NCI-H1048 (cell line): ENCODE measurements at places on chromosomes 4 and X.

GRCh38 chr4:64598066-64598465 lies 188.8 kb upstream of the TECRL start:
- no peak for DNase-seq

GRCh38 chr4:169909897-169910296 lies 116.3 kb downstream of the MFAP3L start:
- DNase-seq: no peak

DNA sequence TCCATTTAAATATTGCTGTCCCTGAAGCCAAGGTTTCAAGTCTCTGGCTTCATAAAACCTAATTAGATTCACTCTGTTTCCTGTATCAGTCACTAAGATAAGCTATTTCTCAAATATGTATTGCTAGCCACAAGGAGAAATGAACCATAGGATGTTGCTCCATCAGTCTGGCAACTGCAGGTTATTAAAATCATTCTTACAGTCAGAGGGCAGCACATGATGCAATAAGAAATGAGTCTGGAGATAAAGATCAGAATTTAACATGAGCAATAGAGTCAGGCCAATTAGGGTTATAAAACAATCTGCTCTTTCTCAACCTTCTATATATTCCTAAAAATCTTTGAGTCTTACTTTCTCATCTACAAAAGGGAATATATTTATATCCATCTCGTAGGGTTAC lies 7.2 kb downstream of the PRKG2 start:
- DNase-seq: no peak

- no peak for DNase-seq
These were observed 42.9 kb downstream of the PSAPL1 start for GRCh38 chr4:7391637-7392437.

DNA sequence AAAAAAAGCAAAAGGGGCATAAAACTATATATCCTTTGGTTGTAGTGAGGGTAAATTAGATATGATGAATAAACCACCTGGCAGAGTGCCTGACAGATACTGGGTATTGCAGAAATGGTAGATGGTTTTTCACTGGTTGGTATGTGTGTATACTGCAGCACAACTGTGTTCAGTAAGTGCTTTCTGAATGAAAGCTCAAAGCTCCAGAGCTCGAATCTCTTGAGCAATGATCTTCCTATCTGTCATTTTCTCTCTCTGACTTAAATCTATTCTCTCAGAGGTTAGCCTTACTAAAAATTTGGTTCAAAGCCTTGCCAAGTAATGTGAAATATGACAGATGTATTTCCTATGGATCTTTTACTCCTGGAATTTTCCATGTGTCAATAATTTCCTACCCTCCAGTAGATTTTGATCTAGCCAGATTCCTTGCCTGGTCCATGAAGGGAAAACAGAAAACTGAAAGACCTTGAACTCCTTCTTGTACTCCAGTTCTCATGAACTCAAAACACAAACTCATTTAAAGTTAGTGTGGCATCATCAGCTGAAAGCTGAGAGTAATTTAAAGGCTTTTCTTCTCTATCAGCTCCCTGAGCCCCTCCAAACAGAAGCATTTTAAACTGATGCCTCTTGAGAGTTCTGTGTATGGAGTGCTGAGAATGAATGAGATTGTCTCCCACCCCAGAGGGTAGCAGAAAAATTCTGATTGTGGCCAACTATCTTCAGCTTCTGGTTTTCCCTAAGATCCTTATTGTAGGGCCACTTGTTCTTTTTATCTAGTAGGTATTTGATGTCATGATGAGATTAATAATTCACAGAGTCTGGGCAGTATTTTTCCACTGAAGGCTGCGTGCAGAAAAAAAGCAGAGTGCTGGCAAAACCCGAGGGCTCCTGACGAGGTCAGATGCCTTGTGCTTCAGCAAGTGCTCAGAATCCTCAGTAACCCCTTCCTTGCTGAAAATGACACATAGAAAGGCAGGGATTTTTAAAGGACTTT lies 363.4 kb upstream of the BOD1L1 start:
- DNase-seq: no peak

DNA sequence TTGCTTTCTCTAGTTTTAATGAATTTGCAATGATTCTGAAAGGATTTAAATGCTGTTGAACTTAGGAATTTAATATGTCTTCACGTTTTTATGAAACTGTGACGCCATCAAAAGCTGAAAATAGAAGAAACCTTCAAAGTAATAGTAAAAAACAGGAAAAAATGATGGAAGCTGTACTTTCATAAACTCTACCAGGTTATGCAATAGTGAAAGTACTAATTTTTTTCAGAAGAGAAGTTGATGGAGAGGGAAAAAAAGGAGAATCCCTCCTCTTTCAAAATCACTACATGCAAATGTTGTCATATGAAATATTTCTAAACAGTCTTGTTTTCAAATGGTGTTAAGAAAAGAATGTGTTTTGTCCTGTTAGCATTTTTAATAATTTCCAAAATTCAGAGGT lies 73.6 kb downstream of the ZNF330 start:
- DNase-seq: no peak

DNA sequence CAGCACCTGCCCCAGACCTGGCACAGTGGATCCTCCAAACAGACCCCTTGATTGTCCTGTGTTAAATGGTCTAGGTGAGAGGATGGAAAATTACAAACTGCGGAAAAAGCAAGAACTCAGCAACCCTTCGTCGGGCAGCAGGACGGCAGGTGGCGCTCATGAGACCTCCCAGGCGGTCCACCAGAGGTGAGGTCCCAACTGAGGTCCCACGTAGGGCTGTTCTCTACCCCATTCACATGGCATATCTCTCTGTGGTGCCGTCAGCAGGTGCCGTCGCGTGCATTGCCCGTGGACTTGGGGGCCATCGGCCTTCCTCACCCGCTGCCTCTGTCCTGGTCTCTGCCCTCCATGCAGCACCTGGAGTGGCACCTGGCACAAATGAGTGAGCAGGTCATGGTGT lies 88.2 kb downstream of the CRMP1 start:
- no peak for DNase-seq

- DNase-seq: no peak
These were observed at the start of gene GPRASP1 for GRCh38 chrX:102651242-102652011. Gene GPRASP1 (plus strand): TSS chrX:102651483. CDS start chrX:102653914, 2,431 bp downstream.

GRCh38 chr4:174177536-174177935 lies 105.9 kb downstream of the FBXO8 start:
- DNase-seq: no peak

GRCh38 chr4:87529187-87529586 lies at the start of gene SPARCL1:
Gene SPARCL1 (minus strand): TSS chr4:87529376. CDS start chr4:87499574, 29,802 bp downstream.
- no peak for DNase-seq

GRCh38 chr4:15012017-15012788 lies 9.9 kb downstream of the CPEB2 start:
- no peak for DNase-seq

- DNase-seq: no peak
These were observed 572.4 kb upstream of the GALNT7 start for GRCh38 chr4:172596206-172596605.

DNA sequence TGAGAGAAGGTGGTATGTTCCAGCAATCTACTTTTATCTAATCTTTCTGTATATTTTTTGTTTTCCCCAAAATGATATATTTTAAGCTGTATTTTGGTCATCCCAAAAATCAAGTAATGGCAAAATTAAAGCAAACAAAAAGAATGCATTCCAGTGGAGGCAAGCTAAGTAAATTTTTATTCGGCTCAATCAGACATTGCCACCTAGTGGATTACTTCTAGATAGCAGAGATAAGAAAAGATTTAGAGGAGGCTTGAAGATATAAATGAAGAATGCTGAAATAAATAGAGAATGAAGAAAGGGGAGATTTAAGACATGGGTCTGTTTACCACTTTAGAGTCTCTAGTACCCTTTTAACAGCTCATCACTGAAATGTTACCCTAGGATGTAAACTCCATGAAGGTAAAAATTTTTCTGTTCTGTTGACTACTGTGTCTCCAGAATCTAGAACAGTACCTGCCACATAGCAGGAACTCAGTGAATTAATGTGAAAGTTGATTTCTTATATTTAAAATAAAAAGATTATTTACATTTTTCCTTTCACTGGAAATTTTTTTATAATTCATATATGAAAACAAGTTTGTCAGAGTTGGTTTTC lies 110.9 kb upstream of the ANK2 start:
- no peak for DNase-seq
